Liver (tissue), 10 donors: ENCODE measurements at places on chromosomes 7 and 10. TPM values are rescaled to one million over a fixed set of nuclear protein-coding genes. Genes with fewer than 3 reads are reported as not detected.

The SH2D4B gene
- not detected for polyA plus RNA-seq

The CUBN gene
- polyA plus RNA-seq: 0.01 TPM

The JCAD gene
- 0.77 TPM for polyA plus RNA-seq

The EPDR1 gene
- polyA plus RNA-seq: 12.7 TPM
